ENCODE measurements at places on chromosomes 3 and 15.

GRCh38 chr15:78075490-78076230 lies 1.9 kb downstream of the TBC1D2B start:
- DNase-seq, result no peak

GRCh38 chr3:159850481-159850880 lies 138.2 kb upstream of the IL12A start:
- DNase-seq, result no peak

DNA sequence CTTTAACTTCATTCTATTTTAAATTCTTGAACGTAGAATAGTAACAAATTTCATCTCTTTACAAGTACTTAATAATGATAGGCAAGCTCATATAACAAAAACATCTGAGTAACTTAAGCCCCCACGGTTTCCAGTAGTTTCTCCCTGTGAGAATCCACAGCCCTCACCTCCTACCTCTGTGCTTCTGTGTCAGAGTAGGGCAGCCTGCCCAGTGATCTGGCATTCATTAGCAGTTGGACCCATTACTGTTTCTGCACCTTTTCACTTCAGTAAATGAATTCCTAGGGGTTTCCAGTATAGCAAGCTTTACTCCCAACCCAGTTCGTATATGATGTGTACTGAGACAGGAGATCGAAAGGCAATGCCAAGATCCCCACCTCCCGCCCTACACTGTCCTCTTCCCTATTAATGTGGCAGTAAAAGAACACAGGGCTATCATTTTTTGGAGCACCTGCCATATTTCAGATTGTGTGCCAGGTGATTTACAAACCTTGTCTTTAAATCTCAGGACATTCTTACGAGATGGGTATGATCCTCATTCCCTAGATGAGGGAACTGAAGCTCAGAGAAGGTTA lies 40.8 kb downstream of the EIF2AK4 start:
- no peak for DNase-seq

GRCh38 chr3:46096336-46096735 lies 69.1 kb upstream of the XCR1 start:
- no peak for DNase-seq

GRCh38 chr3:195905970-195906864 lies 2.1 kb downstream of the TNK2 start:
- DNase-seq, result no peak

DNA sequence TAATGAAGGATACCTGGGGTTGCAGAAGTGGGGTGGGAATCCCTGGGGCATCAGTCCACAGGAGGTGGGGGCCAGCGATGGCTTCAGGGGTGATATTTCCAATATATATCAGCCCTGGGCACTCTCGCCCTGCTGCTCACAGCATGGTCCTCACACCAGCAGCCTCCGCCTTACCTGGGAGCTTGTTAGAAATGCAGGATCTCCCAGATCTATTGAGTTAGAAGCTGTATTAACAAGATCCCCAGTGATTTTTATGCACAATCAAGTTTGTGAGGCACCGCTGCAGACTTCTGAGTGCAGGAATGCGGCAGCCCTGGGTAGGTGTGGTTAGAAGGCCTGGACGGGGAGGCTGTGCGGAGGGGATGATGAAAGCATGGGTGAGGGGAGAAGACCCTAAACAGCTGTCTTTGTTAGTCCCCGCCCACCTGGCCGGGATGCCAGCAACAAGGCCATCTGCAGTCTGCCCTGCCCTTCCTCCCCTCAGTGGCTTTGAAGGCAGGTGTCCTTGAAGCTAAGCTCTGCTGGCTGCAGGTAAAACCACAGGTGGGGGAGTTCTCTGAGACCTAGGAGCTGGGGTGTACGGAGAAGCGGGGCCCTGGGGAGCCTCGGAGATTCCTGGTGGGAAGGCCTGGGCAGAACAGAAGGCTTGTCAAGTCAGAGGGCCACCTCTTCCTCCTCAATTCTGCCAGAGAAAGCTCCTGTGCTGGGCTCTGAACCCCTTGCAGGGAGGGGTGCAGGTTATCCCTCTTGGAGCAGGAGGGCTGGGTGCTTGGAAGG lies 11.4 kb downstream of the FAM107A start:
- DNase-seq, result no peak

GRCh38 chr3:168341956-168342936 lies 246.5 kb upstream of the GOLIM4 start:
- DNase-seq, result no peak

- no peak for DNase-seq
Measured at GRCh38 chr3:155182467-155182866, 102.3 kb downstream of the MME start.

DNA sequence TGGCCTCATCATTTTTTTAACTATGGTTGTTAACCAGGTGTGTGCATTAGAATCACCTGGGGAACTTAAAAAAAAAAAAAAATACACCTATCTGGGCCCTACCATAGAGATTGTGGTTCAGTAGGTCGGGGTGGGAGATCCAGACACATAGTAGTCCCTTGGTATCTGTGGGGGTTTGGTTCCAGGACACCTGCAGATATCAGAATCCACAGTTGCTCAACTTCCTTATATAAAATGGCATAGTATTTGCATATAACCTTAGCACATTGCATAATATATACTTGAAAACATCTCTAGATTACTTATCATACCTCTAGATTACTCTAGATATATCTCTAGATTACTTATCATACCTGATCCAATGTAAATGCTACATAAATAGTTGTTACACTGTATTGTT lies 5.0 kb downstream of the IQGAP1 start:
- no peak for DNase-seq

GRCh38 chr3:44516230-44516629 lies 38.8 kb upstream of the ZNF445 start:
- no peak for DNase-seq

Data from occipital lobe (tissue), 3 donors.